Kidney epithelial cell (primary cell): ENCODE measurements at places on chromosomes 3 and 15. TPM values are rescaled to one million over a fixed set of nuclear protein-coding genes. Genes with fewer than 3 reads are reported as not detected.

DNA sequence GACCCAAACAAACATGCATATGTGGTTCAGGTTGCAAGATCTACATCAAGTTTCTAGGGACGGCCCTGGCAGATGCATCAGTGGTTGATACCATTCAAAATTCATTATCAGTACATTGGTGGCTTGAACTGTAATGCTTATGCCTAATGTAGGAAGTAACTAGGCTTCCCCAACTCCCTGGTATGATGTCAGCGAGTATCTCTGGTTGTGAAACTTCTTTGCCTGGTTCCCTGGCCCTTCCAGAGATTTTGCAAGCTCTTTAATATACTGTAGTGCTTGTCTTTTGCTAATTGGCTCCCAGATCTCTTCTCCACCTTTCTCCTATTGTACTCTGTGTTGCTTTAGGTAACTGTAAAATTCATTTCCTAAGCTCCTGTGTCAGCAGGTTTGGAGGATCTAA is 114.8 kb upstream of the RARB start:
- no peak for DNase-seq

DNA sequence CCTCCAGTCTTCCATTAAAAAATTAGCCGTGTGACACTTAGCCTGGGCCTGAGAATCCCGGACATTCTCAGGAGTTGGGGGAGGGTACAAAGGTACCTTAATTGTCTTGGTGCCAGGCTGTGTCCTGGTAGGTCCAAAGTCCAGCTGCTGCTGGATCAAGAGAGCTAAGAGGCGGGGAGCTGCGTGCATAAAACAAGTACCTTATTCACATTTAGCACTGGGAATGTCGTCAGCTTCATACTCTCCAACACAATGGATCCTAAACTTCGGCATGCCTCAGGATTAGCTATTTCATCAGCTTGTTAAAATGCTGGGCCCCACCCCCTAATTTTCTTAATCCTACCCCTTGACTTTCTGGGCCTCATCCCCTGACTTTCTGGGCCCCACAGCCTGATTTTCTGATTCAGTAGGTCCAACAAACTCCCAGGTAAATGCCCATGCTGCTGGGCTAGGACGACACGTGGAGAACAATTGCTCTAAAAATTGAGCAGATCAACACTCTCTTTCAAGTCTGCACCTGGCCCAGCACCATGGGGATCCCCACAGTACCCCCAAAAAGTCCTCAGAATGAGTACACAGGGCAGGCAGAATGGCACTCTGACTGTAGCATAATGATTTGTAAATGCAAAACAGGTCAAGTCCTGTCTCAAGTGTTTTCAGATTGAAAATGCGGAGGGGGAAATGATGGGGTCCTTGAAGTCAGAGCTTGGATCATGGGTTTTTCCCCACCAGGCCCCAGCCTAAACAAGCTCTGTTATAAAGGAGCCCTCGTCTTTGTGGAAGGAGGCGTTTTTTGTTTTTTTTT is 5.6 kb upstream of the AEN start:
- no peak for DNase-seq

- no peak for DNase-seq
Observed at GRCh38 chr3:47314056-47314764, 31.5 kb downstream of the KLHL18 start.

GRCh38 chr3:66953934-66954445 is 44.1 kb upstream of the KBTBD8 start:
- no peak for DNase-seq

- no peak for DNase-seq
Observed at GRCh38 chr3:37183976-37184375, 9.6 kb upstream of the LRRFIP2 start.

- DNase-seq: no peak
Observed at GRCh38 chr15:45801543-45801942, 166.7 kb downstream of the SQOR start.

- no peak for DNase-seq
Observed at GRCh38 chr3:50151728-50152127, 3.4 kb upstream of the SEMA3F start.

DNA sequence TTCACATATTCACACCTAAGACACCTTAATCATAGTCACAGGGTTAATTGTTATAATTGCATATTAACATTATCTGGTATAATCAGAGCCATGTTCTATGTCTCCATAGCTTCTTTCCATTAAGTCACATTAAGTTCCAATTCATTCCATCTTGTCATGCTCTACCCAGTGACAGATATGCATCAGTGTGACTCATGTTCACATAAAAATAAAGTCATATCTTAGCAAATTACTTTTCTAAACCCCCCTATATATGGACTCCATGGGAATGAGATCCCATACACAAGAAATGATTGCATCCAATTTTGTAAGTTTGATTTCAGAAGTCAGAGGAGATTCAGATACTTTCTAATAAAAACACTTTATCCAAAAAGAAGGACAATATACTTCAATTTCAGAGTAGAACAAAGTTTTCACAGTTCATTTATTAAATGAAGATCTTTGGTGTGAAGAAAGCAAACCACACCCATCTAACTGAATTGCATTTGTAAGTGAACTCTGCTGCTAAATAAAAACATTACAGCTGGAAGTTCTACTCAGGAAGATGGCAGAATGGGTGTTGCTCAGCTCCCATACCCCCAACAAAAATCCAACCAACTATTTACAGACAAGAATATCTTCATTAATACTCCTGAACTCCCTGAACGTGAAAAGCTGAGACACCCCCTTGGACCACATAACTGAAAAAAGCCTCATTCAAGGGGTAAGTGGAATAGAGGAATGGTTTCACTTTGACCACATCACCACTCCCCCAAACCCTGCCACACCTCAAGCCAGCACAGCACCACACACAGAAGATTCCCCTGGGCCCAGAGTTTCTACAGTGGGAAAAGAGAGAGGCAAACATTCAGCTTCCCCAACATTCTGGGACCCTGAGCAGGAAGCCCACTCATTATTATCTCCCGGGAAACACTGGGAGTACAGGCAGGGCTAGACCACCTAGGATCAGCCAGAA is 27.6 kb downstream of the THBS1 start:
- no peak for DNase-seq

GRCh38 chr3:149003653-149004305 is 12.4 kb downstream of the GYG1 start:
- no peak for DNase-seq

- no peak for DNase-seq
Observed at GRCh38 chr3:30553641-30554316, 52.6 kb upstream of the TGFBR2 start.

DNA sequence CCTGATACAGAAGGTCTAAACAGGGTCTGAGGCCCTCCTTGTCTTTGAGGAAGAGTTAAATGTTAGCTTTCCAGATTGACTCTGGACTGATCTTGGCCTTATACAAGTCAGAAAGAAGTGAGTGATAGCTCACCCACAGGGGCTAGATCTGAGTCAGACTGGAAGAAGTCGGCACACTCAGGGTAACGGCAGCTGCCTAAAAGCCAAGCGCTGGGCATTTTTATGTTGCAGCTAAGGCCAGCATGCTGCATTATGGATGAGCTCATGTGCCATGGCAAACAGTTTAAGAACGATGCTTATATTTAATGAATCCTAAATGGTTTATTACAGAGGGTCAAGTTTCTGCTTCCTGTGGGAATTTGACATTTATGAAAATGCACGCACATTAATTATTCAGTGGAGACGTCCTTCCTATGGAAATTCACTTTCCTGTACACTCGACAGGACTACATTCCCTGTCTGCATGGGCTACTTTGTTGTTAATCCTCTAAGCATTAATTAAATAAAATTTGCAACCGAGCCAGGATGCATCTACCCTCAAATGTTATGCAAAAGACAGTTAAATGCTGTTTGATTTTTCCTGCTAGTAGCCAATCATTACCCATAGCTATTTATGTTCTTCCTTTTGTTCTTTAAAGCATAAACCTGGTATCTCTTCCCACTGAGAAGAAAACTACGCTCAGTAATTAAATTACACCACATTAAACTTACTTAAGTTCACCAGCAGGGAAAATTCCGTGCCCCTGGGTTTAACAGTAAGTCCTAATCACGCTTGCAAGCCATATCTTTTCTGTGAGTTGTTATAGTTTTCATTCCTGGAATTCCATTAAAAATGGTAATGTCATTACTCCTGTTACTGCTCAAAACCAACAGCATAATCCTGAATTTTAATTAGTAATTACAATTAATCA is 762.7 kb upstream of the CFAP20DC start:
- DNase-seq: no peak

- no peak for DNase-seq
Observed at GRCh38 chr15:71116366-71116765, 1.1 kb downstream of the THSD4 start.

DNA sequence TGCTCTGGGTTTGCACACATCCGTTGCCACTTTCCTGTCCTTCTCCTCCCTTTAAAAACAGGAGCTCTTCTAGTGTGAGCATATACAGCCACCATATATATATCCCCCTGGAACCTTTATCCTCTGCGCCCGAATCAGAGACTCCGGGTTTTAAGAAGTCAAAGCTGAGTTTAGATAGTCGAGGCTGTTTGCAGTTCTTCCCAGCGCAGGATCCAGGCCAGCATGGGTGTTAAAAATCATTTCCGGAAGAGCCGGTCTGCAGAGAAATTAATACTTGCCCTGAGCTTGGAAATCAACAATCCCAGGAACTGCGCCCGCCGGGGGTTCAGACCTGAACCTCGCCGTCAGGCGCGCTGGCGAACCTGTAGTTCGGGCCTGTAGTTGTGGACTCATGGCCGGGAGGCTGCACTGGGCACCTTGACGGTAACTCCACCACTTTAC is 2.3 kb downstream of the SHOX2 start:
- DNase-seq: no peak

DNA sequence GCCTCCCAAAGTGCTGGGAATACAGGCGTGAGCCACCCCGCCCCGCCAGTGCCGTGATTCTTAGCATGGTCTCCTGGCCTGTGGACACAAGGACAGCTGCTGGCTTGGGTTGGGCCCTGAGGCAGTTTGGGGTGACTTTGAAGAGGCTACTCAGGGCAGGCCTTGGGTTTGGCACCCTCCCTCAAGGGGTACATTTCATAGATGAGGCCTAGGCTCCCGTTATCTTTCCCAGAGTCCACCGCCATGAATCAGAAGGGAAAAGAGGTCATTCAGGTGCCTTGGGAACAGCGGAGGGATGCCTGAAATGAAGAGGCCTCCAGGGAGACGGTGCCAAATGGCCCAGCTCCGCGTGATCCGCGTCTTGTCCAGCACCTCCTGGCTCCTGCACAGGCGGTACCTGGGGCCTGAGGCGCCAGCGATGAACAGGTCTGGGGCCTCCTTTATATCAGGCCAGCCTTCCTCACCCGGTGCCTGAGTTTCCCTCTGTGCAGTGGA is 9.3 kb downstream of the GNAI2 start:
- DNase-seq: no peak

DNA sequence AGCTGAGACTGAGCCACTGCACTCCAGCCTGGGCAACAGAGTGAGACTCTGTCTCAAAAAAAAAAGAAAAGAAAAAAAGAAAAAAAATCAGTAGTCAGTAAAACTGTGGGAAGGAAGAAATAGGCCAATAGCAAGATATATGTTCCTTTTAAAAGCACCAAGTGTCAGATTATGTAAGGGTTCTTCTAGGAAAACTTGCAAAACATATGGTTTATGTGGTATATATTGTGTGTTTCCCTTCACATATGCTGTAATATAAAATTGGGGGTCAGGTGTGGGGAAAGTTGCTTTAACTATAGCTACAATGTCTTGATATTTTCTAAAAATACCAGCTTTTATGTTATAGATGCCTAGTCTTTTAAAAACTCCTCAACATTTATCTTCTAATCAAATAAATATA is 64.6 kb downstream of the ESYT3 start:
- no peak for DNase-seq

GRCh38 chr3:187265461-187265955 is 26.0 kb downstream of the MASP1 start:
- DNase-seq: no peak

- DNase-seq: no peak
Observed at GRCh38 chr3:192130534-192131132, 596.7 kb downstream of the FGF12 start.

DNA sequence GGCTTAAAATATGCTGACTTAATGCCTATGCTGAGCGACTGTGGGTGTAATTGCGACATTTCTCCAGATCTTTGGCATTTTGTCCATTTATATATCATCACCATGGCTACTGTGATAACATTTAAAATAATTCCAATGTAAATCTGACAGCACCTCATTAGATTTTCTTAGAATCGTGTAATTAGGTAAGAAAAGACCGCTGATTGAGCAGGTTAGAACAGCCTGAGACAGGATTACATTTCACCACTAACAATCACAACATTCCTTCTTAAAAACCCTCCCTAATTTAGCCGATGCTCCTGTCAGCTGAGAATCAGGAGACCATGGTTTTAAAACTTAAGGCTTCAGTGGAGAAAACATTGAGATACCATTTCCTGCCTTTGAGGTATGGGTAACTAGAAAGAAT is 455.3 kb upstream of the PDZRN3 start:
- no peak for DNase-seq

The PARP16 gene
- total RNA-seq: 9.2 and 11.8 TPM in 2 replicates

The PLXND1 gene
- total RNA-seq: 103 and 114 TPM in 2 replicates

The DUOXA2 gene
- total RNA-seq: not detected in 2 replicates

The CALML4 gene
- total RNA-seq: 2.4 and 5.3 TPM in 2 replicates

The AP4E1 gene
- 11.0 and 11.3 TPM in 2 replicates for total RNA-seq

The MOBP gene
- 0.08 and 0.75 TPM in 2 replicates for total RNA-seq

The POTEB2 gene
- not detected in 2 replicates for total RNA-seq

The CLDN16 gene
- 10.9 and 12.0 TPM in 2 replicates for total RNA-seq
